ENCODE measurements at places on chromosomes 16 and 17.

DNA sequence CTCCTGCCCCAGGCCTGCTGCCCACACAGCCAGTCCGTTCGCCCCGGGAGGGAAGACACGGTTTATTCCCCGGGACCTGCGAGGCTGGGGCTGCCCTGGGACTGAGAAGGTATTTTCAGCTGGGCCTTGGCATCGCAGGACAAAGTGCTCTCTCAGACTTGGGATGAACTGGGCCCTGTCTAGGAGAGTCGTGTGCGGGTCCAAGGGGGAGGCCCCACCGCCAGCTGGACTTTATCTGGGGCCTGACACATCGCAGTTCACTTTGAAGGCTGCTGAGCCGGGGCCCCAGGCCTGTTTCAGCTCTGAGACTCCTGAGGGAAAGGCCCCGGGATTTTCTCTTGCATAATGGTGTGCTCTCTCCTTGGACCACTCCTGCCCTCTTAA lies 6.8 kb downstream of the CRISPLD2 start:
- no peak for DNase-seq

DNA sequence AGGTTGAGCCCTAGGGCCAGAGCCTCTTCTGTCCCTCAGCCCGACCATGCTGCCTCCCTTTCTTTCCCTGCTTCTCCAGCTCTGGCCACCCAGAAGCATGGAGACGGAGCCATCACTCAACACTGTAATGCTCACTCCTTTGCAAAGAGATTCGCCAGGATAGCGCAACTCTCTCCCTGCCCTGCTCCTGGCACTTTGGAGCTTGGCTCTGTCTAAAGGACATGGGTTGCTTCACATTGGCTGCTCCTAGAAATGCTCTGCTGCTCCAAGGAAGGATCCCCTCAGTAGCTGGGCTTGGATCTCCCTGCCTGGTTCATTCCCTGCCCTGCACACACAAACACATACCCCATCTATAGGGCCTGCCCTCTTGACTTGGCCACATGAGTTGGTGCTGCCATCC lies 76.0 kb downstream of the CLEC16A start:
- no peak for DNase-seq

- DNase-seq, result no peak
Measured at GRCh38 chr17:74520016-74520434, 11.2 kb downstream of the CD300LB start.

DNA sequence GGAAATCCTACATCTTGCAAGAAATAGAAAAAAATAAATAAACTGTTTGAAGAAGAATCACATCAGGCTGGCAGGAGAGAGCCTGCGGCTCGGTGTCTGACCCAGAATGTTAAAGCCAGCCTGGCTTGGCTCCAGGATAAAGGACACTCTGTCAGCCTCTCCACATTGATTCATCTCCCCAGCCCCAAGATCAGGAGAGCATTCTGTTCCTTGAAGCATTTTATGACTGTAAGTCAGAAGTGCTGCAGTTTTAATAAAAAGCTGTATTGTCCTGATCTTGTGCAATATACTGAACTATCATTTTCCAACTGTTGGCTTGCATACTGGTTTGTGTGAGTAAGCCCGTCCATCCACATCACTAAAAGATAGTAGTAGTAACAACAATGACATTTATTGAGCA lies 426.6 kb downstream of the HAPSTR1 start:
- no peak for DNase-seq

DNA sequence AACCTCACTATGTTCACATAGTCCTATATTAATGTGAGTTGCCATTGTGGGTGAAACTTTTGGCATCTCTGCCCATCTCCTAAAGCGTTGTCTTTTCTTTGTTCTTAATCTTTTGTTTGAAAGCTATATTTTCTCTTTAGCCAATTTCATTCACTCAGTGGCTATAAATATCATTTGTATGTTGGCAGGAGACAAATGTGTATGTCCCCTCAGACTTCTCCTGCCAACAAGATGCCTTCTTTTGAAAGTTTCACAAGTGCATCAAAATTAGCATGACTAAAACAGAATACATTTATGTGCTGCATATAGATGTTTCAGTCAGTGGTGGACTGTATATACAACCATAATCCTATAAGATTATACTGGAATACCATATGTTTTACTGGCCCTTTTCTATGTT lies 109.0 kb downstream of the CA10 start:
- DNase-seq, result no peak

DNA sequence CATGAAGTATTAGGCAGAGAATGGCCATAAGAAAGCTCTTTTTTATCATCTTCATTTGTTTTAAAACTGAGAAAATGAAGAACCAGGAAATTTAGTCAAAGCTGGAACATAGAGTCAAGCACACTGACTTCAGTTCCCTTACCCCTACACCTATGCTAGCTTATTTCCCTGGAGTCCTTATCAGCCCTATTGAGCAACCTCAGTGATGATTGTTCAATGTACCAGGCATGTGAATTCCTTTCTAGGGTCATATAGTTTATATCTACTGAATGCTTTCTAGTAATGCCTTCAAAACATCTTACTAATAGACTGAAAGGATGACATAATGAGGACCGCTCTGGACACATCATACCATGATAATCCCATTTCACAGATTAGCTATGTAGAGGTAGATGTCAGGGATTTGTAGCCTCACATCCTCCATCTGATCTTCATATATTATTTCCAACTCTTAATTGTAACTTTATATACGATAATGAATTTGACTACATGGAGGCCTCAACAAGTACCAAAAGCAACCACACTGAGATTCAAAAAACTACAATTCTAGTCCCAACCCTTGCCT lies 460.4 kb upstream of the DYNLRB2 start:
- no peak for DNase-seq

GRCh38 chr16:10787304-10787703 lies 31.3 kb downstream of the TVP23A start:
- no peak for DNase-seq

- DNase-seq, result no peak
Measured at GRCh38 chr17:20914658-20915057, 128.2 kb downstream of the USP22 start.

DNA sequence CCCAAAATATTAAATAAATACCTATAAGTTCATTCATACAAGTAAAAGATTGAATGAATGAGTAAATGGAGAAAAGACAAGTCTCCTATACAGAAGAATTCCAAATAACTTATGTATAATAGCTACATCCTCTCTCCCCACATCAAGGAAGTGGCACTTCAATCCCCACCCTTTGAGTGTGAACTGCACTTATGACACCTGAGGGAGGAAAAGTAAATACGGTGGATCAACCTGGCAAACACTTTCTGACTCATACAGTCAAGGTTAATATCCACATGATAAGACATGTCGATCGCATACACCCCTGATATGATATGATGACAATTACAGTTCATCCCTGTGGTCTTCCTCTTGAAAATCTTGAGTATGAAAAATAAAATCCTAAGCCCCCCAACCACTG lies 18.0 kb downstream of the SLFN12L start:
- DNase-seq, result no peak

GRCh38 chr16:30063278-30063892 lies 2.2 kb upstream of the ALDOA start:
- no peak for DNase-seq

- DNase-seq, result no peak
Measured at GRCh38 chr16:11588321-11589197, 1.8 kb upstream of the LITAF start.

DNA sequence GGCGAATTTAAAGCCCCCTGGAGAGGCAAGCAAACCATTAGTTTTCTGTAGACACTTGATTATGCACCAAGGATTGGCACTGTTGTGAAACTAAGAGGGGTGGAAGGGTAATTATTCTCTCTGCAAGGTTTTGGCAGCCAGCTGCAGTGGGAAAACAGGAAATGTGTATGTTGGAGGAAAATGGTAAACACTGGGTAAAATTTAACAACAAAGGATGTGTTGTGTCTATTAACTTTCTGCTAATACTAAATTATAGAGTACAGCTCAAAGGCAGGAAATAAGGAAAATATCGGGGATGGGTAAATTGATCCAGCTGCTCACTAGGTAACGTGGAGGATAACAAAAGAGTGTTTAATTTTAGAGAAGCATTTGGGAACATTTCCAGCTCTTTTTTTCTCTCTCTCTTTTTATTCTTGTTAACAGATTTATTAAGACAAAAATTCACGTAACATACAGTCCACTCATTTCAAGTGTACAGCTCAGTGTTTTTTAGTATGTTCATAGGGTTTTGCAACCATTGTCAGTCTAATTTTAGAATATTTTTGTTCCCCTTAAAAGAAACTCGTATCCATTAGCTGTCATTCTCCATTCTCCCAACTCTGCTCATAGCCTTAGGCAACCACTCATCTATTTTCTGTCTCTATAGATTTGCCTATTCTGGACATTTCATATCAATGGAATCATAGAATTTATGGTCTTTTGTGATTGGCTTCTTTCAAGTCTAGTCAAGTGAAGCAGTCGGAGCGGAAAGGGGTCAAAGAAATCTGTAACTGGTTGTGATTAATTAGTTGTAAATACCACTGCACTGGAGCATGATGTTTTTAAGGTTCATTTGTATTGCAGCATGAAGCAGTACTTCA lies 41.8 kb downstream of the TANGO6 start:
- DNase-seq, result no peak

DNA sequence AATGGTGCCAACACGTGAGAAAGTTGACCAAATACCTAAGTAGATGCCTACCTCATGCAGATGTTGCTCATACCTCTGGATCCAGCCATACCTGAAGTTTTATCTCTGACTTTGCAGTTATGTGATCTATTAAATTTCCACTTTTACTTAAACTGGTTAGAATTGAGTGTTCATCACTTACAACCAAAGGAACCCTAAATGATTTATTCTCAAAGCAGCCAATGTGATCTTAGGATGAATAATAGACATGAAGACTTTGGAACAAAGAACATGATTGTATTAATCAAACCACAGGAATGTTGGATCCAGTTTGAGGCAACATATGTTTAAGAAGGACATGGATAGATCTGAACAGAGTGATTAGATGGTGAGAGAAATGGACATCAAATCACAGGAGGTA lies 68.7 kb downstream of the IRX6 start:
- no peak for DNase-seq

- no peak for DNase-seq
Measured at GRCh38 chr16:3952737-3953131, 72.2 kb upstream of the CREBBP start.

GRCh38 chr17:48299760-48300159 lies 130.3 kb downstream of the SKAP1 start:
- DNase-seq, result no peak

GRCh38 chr16:54591816-54592246 lies 305.2 kb upstream of the IRX3 start:
- no peak for DNase-seq

DNA sequence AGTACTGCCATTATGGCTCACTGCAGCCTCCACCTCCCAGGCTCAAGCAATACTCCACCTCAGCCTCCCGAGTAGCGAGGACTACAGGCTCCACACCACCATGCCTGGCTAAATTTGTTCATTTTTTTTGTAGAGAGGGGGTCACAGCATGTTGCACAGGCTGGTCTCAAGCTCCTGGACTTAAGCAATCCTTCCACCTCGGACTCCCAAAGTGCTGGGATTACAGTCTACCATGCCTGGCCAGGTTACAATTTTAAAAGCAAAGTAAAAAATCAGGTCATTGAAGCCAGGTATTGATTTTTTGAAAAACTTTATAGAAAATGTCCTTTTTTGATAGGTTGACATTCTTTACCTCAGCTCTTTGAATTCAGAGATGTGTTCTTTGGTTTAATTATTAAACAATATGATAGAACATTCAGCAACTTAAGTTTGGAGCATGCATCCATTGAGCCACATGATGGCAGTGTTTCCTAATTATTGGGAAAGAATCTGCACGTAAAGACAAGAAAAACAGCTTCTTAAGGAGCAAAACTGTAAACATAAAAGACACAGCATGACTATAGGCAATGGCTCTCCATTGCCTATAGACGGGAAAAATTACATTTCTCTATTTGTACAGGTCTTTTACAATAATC lies 1.7 kb upstream of the SLC16A11 start:
- DNase-seq, result no peak

DNA sequence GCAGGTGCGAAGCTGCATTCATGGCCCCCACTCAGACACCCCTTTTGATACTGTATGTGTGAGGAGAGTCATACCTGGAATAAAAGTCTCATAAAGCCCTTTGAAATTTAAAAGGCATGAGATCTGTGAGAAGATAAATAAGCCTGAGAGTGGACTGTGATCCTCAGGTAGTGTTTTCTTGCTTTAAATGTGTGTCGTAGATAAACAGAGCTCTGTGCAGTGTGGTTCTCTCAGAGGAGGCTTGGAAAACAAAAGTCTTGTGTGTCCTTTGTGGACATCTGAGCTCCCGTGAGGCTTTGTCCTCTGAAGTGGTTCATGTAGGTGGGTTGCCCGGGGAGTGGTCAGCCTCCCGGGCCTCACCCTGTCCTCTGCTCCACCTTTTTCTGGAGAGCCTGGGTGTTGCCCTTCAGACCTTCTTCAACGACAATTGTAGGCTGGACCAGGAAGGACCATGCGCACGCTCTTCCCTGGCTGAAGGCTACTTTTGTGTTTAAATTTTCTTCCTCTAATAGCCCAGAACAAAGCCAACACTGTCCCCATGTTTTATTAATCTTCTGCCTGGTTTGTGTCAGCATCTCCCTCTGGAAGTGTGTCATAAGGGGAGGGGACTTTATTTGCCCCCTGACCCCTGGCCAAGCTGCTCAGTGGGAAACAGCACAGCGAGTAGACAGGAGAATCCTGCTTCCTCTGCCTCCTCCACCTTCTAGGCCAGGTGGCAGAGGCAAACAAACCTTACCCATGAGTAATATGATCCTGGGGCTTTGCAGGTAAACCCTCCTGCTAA lies 151.2 kb downstream of the MSI2 start:
- no peak for DNase-seq

DNA sequence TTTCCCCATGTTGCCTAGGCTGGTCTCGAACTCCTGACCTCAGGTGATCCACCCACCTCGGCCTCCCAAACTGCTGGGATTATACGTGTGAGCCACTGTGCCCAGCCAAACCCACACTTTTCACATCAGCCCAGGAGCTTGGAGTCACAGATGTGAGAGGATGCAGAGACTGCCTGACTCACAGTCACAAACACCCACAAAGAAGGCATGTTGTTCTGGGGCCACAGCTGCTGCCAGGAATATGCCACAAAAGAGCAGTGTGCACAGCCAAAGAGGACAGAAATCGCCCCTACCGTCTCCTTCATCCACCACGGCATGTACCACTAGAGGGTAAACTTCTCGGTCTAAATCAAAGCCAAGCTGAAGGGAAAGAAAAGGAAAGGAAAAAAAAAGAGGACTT lies 25.1 kb upstream of the FOXJ1 start:
- DNase-seq, result no peak

- DNase-seq, result peak; percentile 34
Measured at GRCh38 chr17:49952209-49952911, 16.6 kb upstream of the DLX4 start.

GRCh38 chr17:4607261-4607741 lies 23.0 kb downstream of the SMTNL2 start:
- no peak for DNase-seq

GRCh38 chr17:897970-898619 lies 81.5 kb downstream of the NXN start:
- DNase-seq, result no peak
